Stimulated activated CD4-positive, alpha-beta T cell treated with anti-CD3 and anti-CD28 coated beads, Interleukin-2, amount 100 ng/mL, for 24 hours (primary cell): ENCODE measurements at places on chromosomes 1 and 21.

DNA sequence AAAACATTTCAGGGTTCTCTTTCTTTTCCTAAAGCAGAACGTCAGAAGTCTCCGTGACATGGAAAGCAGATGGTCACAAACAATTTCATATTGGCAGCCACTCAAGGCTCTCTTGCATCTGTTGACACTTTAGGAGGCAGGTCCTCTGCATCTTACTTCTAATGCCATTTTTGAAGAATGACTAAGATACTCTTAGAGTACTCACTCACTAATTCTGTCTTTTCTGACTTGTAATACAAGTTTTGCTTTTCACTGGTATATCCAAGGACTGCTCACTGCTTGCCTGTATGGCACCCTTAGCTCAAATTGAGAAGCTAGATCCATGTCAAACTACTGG lies 68.3 kb downstream of the PRRX1 start:
- DNase-seq = no peak

DNA sequence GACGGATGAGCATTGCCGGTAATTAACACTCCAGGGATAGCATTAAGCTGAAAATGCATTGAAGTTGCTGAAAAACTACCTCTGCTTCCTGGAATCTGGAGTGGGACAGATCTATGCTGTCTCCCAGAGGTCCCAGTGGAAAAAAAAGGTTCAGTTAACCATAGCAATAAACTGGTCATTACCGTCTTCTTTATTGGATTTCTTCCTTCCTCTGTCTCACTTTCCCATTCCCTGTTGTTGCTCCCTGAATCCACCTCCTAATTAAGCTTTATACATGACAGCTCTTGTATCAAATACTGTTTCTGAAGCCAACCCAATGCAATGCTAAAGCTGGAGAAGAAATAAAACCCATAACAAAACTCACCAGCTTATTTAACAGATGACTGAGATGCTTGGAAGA lies 1805.9 kb downstream of the NCAM2 start:
- DNase-seq = no peak

GRCh38 chr1:66523562-66523961 lies 10.4 kb upstream of the SGIP1 start:
- DNase-seq = no peak

DNA sequence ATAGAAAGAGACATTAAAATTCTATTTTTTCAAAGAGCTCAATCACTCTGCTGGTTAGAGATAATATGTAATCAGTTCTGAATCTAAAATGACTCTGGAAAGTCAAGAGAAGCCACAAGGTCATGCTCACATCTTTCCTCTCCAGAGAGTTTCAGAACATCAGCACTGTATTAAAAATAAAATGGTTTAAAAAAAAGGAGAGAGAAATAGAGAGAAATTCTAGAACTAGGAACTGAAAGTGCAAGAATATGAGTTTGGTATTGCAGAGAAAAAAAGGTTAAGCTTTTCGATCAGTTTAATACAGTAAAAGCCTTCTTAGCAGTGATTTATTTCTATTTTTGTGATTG lies 44.0 kb upstream of the DIPK1A start:
- no peak for DNase-seq

DNA sequence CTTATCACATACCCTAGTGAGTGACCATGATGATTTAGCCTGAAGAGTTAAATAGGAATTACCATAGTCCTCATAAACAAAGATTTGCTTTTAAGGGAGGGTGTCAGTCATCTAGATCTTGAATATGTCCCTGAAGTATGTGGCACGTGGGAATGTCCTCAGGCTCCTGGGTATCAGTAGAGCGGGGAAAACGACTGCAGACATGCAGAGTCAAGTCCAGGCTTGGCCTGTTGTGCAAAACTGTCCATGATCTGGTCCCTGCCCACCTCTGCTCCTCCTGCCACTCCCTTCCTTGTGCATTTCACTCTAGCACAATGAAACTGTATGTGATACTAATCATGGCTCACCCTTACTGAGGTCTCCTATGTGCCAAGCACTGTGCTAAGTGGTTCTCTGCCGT lies 12.9 kb downstream of the MOV10 start:
- no peak for DNase-seq

GRCh38 chr1:223819730-223820514 lies 25.8 kb downstream of the TP53BP2 start:
- no peak for DNase-seq

DNA sequence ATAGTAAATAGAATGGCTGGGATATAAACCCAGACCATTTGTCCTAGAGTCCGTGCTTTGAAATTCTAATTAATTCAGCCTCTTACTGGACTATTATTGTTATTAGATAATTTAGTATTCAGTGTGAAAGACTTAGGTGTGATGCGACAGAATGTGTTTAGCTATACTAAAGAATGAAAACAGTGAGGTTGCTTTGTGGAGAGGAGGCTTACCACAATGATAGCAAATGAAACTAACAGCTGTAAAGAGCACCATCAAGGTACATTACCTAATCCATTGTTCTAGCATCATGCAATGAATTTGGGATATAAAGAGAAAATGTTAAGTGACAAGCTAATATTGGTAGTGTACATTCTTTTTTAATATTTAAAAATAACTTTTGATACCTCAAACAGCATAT lies 911.1 kb downstream of the KCNT2 start:
- no peak for DNase-seq

DNA sequence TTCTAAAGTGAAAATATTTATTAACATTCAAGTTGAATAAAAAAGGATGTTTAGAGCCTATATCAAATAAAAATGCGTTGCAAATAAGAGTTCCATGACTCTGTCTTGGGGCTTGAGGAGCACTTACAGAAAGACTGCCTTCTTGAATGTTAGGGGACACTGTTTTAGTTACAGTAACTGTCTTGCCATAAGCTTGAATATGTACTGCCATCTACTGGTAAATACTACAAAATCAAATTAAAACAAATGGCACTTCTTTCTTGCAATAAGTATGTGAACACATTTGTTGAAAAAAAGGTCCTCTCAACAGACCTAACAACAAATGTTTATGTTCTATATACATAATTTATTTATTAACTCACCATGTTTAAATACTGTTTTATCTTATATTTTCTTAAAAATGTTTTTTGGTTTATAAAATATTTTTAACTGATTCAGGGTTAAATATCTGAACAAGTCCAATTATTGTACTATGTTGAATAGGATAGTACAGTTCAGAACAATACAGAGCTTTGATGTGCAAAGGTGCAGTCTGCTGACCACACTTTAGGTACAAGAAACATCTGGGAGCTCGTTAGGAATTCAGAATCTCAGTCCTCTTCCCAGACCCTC lies 199.5 kb downstream of the LRRIQ3 start:
- no peak for DNase-seq

DNA sequence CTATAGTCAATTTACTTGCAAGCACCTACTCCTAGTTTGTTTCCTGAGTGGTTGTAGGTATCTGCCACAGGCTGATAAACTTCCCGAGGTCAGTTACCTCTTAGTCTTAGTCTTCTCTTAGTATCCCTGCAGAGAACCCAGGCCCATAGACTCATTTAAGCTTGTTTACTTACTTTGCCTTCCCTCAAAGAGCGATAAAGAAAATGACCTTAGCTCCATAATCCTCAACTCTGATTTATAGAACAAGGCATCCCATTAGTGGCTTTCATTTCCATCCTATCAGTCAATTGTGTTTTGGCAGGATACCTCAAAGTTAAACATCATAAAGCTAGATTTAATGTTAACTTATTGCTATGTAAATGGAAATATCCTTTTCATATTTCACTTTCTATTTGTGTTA lies 119.7 kb downstream of the UCHL5 start:
- DNase-seq = no peak

- peak; percentile 74 for DNase-seq
Observed at GRCh38 chr21:37072274-37072987, 440 bp downstream of the PIGP start.

DNA sequence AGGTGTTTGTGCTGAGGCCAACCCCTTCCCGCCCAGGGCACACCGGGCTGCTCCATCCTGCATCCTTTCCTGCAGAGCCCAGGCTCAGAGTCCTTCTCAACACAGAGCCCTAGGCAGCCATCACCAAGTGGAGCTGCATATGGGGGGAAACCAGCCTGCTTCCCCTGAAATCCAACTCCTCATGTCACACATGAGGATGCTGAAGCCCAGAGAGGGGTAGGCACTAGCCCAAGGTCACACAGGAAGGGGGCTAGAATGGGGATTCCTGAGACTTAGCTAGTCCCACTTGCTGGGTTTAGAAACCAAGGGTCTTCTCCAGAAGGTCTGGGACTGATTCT lies 5.5 kb upstream of the TNFRSF1B start:
- DNase-seq = no peak

GRCh38 chr1:30589083-30589482 lies 134.3 kb downstream of the MATN1 start:
- no peak for DNase-seq

DNA sequence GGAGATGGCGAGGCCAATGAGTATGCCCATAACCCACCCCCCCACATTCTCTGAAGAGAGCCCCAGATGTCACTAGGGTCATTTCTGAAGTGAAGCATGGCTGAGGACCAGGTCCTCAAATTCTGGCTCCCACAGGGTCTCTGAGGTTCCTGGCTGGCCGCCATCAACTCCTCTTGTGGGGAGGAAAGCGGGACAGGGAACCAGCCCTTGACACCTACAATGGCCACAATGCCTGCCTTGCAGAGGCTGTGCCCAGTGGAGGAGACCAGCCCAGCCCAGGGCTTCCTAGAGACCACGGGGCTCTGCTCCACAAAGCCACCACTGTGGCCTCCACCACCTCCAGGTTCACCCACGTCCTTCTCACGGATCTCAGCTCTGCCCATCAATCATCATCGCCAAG lies 120.1 kb upstream of the ARHGEF16 start:
- no peak for DNase-seq

DNA sequence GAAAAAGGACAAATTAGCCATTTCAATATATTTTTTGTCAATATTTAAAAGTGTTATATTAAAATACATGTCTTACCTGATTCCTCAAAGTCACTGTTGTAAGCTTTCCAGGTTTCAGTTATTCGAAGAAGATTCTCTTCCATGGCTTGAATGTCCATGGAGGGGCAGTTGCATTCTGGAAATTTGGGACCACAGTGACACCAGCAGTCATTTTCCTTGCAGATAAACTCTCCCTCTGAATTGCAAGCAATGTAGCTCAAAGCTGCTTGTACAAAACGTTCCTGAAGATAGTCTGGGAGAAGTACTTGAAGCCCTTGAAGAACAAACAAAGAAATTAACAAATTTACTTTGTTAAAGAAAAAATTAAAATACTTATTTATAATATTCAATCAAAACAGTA lies 251.7 kb downstream of the BRINP3 start:
- no peak for DNase-seq

GRCh38 chr1:19453741-19454201 lies 31.6 kb downstream of the CAPZB start:
- no peak for DNase-seq

GRCh38 chr1:78145105-78145580 lies 99.4 kb downstream of the GIPC2 start:
- DNase-seq = peak; percentile 32

DNA sequence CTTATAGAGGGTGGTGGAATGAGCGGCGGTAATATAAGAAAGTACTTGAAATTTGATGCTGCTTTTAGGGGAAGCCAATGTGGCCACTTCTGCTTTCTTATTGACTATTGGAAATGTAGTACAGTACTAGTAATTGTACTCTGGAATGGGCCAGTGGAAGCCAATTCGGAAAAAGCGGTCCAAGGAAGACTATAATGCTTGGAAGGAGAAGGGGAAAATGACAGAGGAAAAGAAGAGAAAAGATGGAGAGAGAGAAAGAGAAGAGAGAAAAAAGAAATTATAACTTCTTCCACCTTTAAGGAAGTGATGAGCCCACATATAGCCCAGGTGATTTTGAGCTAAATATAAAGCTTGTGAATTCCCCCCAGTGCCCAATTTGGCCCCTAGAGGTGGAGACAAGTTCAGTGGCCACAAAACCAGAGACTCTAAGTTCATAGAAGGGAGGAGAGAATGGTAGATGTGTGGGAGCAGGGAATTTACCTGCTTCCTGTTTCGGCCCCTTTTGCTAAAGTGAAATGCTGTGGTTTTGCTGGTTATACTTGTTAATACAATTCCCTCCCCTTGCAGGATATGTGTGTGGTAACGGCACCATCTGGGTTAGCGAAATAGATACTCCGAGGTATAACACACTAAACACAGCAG lies 35.7 kb upstream of the DUSP10 start:
- peak; percentile 32 for DNase-seq

- no peak for DNase-seq
Observed at GRCh38 chr1:60963167-60963940, 119.0 kb upstream of the NFIA start.

DNA sequence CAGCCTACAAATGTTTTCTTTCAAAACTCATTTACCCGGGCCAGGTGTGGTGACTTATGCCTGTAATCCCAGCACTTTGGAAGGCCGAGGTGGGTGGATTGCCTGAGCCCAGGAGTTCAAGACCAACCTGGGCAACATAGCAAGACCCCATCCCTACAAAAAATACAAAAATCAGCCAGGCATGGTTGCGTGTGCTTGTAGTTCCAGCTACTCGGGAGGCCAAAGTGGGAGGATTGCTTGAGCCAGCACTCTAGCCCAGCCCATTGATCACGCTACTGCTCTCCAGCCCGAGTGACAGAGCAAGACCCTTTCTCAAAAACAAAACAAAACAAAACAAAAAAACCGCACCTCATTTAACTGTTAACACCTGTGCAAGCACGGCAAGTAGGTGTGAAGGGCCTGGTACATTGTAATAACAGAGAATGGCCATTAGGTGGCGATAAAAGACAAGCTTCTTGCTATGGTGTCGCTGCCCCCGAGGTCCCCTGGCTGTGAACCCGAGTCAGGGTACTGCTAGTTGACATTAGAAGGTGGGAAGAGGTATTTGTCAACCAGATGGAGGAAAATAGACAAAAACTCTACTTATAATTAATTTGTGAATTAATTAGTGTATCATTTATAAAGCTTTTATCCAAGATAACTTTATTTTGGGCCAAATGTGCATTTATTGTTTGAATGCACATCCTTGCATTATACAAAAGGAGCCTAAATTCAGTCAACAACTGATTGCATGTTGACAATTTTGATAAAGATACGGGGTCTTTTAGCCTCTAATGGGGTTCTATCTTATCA lies 66.5 kb downstream of the SH3BGR start:
- peak; percentile 28 for DNase-seq

- DNase-seq = no peak
Observed at GRCh38 chr21:41706263-41706639, 60.6 kb downstream of the RIPK4 start.

DNA sequence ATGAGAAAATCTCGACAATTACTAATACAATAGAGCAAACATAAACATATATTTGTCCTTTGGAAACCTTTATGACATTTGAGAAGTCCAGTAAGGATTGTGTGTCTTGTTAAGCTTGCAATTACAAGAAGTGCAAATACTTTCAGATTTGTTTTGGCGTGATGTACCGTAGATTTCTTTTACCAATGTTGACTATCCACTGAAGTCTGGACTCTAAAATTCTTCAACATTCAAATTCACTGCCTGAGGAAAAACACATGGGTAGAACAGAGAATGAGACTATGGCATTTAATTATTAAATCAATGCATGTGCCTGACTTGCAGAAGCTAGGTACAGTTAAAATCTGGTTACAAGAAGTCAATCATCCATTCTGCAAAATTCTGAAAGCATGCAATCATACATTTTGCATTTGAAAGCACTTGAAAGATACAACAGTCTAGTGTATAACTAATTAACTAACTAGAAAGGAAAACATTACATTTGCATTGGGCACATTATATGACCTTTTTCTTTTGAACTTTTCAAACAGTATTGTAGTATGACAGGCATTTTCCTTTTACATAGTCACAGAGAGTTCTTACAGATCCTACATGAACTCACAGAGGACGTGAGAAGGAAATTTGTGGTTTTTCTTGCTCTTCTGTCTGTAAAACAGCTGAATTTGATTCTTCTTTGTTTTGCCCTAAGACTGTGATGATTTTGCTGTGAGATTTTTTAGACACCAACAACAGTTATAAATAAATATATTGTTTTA lies 511.1 kb upstream of the ADGRL4 start:
- DNase-seq = no peak

- no peak for DNase-seq
Observed at GRCh38 chr1:195763907-195764374, 844.3 kb downstream of the KCNT2 start.
